ENCODE measurements at places on chromosomes 12 and 14.

DNA sequence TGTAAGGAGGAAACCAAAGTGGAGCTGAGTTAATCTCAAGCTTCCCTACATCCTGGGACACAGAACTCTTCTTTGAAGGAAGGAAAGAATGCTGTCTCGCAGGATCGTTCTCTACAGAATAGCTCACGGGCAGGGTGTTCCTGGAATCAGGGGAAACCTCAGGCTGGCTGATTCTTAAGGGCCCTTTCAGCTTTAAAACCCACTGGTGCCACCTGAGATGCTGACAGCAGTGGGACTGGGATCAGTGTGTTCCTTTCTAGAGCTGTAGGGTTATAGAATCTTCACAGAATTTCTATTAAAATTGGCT lies 47.8 kb downstream of the UBE3B start:
- DNase-seq = no peak

- no peak for DNase-seq
Measured at GRCh38 chr12:123860377-123860776, 98.3 kb downstream of the DNAH10 start.

- DNase-seq = no peak
Measured at GRCh38 chr12:132615579-132616038, 3.0 kb upstream of the P2RX2 start.

DNA sequence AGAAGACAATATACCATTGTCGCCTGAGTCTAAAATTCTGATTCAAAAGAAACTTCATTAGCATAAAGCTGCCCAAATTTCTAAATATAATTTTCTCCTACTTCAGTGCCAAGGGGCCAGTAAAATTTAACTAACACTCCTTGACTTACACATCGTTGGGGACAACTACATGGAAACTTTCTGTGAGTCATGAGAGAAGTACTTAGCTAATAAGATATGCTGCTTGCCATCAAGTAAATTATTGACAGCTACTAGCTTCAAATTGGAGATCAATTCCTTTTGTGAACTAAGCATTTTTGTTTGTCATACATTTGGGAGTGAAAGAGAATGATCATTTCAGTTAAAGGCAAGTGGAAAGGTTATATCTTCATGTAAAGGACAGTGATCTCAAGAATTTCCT lies 373.3 kb downstream of the MDGA2 start:
- no peak for DNase-seq

- peak; percentile 79 for DNase-seq
Measured at GRCh38 chr12:685388-685787, 22.1 kb upstream of the NINJ2 start.

- no peak for DNase-seq
Measured at GRCh38 chr14:38038986-38039385, 168.7 kb upstream of the SSTR1 start.

GRCh38 chr14:90039253-90040010 lies 22.4 kb upstream of the KCNK13 start:
- DNase-seq = no peak

DNA sequence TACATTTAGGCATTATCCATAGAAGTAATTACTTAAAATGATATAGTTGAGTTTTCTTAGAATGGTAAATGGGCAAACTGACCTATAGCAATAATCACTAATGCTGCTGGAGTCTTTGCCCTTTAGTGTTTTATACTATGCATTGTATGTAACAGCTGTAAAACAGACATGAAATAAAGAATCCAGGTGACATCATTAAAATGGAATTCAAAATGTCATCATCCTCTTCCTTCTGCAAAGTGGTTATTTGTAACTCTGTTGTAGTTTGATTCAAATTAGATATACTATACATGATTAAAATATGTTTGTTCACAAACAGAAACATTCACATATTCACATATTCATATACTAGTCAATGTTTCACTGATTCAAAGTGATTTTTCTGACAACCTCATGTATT lies 598.8 kb downstream of the SLC16A7 start:
- no peak for DNase-seq

All from T-helper 2 cell treated with Interferon-gamma antibody and Interleukin-4, amounts not matched to agents 5 μg/mL and 100 μg/mL, for 36 hours (primary cell).